ENCODE measurements at places on chromosomes 4 and X. TPM values are rescaled to one million over a fixed set of nuclear protein-coding genes. Genes with fewer than 3 reads are reported as not detected.

The ASB12 gene
- 32.3 TPM for polyA plus RNA-seq

DNA sequence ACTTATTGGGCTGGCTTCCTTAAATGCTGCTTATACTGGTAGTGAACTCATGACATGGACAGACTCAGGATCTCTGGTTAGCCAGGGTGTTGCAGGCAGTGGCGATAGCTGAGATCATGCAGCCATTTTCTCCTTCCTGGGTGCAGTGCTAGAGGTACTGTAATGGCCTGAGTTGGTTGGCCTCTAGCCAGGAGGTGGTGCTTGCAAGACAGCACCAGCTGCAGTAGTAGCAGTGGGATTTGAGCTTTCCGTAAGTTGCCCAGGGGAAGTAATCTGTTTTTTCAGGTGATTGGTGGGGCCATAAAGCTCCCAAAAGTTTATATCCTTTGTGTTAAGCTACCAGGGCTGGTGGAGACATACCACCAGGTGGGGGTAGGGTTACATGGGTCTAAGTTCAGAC, 45.1 kb upstream of the AADAT start:
- no peak for DNase-seq

DNA sequence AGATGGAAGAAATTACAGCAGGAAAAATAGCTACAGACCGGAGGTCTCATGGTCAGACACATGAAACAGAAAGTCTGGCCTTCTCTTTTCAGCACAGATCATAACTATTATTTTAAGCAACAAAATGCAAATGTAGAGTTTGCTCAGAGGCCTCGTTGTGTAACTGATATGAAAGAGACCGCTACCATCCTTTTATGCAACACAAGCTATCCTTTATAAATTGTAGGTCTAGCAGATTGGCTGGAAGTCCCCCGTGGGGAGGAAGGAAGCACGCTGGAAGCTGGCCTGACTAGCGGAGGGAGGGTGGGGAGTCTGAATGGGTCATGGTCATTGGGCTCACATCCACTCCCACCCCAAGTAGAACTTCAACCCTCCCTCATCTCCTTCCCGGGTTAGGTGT, 27.7 kb downstream of the DMP1 start:
- DNase-seq: peak; percentile 12

DNA sequence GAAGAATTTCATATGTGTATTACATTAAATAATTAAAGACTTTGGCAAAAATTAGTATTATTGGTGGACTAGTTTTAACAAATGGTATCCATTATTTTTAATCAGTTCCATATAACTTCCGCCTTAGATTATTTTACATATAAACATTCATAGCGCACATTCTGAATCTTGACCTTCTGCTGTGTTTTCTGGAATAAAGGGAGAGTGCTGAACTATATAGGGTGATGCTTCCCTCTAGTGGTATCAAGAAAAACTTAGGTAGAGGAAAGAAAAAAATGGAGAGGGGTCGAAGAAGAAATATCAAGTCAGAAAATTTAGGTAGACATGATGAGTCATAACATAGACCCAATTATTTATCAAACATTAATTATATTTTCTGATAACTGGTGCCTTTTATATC, 155.6 kb upstream of the PACRGL start:
- peak; percentile 32 for DNase-seq

GRCh38 chrX:39377157-39377556, 575.9 kb downstream of the MID1IP1 start:
- DNase-seq: peak; percentile 30

GRCh38 chr4:821631-822030, 4.3 kb downstream of the CPLX1 start:
- DNase-seq: no peak

- DNase-seq: no peak
These were observed 321.6 kb upstream of the PCDH10 start for GRCh38 chr4:132827522-132827921.

GRCh38 chrX:54745676-54746075, 52.4 kb downstream of the ITIH6 start:
- no peak for DNase-seq
